ENCODE measurements at places on chromosomes 11 and 22.

DNA sequence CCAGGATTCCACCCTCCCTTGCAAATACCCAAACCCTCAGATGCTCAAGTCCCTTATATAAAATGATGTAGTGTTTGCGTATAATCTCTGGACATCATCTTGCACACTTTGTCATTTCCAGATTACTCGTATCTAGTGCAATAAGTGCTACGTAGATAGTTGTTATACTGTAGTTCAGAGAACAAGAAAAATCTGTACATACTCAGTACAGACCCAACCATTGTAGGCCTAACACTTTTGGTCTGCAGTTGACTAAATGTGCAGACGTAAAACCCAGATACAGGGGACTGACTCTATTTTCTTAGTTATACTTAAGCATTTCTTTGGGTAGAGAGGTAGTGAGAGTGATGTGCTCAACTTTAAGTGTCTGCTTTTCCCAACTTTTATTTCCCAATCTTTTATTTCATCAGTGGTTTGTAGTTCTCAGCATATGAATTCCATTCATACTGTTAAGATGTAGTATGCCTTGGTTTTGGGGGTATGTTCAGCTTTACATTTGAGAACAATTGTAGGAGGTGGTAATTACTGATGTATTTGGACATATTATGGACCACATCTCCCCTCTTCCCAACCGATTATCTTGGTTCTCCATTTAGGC is 43.9 kb downstream of the DDX6 start:
- no peak for DNase-seq

GRCh38 chr11:58276151-58276550 is 8.1 kb upstream of the OR10W1 start:
- DNase-seq: no peak

DNA sequence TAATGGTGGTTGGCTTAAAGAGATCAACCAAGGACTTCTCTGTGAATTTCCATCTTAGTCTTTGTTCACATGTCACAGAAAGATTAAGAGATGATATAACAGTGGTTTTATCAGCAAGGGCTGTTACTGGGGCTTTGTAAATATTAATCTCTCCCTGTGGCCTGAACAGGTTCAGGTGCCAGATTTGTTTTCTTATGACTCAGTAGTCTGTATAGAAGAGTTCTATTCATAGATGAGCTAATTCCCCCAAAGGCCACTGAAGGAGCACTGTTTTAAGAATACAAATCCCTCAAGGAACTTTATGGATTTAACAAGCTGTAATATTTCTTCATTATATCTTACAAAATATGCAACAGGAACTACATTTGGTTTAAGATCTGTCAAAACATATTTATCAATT is 50.4 kb downstream of the TCP11L1 start:
- DNase-seq: no peak

GRCh38 chr11:27184458-27185312 is 144.1 kb downstream of the BBOX1 start:
- DNase-seq: no peak

GRCh38 chr11:97893612-97894011 is 1127.1 kb upstream of the CNTN5 start:
- DNase-seq: no peak

DNA sequence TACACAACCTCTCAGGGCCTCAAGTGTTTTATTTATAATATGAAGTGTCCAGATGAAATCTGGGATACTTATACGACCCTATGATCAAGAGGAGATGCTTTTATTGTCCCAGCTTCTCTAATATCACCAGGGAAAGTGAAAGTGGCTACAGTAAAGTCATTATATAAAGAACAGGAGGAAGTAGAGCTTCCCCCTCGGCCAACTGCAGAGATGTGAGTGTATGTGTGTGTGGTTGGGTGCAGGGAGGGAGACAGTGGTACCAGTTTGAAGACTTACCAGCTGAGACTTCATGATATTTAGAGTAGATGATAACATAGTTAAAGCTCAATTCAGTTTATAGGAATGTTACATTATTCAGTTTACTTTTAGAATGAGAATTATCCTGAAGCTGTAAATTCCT is 373.6 kb upstream of the DDI1 start:
- DNase-seq: no peak

Measured in esophagus squamous epithelium (tissue), 5 donors.